GM18507 (cell line): ENCODE measurements at places on chromosomes 5 and 9.

DNA sequence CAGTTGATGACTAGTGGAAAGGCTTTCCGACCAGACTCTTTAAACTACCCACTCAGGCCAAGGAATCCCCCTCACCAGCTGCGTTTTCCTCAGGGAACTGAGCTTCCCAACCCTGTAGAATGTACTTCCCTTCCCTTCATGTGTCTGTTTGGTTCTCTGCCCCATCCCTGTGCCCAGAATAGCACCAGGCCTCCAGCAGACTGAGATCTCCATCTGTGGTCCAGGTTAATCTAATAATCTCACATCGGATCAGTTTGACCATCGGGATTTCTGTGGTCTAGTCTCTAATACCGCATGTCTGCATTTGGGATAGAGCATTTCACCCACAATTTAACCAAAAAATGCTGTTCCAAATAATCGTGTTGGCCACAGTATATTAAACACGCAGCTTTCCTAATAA, 237.2 kb downstream of the ROR2 start:
- no peak for DNase-seq

- no peak for DNase-seq
These were observed 16.0 kb downstream of the FRRS1L start for GRCh38 chr9:109150925-109151545.

DNA sequence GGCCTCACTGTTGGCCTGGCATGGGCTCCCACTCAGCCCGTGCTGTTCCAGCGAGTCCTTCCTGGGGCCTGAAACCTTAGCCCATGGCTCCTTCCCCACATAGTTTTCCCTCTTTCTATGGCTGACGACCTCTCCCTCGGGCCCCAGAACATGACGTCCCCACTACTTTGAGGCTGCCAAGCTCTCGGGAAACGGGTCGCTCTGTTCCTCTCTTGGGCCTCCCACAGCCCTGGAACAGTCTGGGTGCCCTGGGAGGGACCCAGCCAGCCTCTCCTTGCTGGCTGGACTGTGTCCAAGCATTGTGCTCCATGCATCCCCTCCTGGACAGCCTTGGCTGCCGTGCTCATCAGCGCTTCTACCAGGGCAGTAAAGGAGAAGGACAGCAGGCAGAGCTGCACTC, 118.3 kb downstream of the SYK start:
- no peak for DNase-seq

DNA sequence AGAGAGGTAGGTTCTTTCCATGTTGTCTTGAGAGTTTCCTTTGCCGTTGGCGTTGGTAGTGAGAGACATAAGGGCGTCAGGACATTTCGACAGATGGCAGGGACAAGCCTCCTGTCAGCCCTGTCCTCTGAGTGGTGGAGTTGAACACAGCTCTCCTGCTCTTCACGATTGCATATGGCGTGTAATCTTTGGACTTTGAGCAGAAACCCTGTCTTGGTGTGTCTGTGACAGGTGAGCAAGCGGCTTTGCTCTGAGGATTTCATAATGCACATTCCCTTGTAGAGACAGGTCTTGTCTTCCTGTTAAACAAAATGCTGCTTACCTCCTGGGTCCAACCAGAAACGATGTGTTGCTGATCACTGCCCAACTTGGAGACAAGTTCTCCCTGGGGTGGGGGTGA, 146.5 kb downstream of the NXNL2 start:
- no peak for DNase-seq

DNA sequence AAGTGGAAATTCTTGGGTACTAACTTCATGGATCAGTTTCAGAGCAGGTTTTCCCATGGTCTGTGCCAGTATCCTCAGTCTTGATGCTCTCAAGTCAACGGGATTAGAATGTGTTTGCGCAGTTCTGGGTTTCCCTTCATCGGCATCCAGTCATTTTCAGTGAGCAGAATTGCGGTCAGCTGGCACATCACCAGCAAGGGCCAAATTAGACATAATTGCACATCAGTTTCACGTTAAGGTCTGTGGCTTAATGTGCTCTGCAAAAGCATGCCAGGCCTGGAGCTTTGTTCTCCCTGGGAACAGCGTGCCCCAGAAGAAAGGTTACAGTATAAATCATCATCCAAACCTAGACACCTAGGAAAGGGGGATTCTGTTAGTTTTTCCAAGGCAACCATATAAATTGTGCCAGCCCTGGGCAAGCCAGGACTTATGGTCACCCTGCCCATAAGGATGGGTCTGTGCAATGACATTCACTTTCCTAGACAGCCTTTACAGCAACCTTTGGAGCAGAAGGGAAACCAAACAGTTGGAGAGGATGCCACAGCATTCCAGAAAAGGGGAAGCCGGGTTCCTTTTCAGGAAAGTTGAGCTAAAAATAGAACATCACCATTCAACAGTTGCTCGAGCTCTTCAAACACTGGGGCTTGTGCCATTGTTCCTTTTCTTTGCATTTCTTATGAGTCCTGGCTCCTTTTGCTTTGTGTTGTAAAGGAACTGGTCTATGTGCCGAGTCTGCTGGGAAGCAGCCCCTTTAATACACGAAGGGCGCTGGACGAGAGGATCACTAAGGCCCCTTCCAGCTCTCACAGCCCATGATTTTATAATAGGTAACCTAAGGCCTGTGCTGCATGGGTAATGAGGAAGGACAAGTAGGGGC, 23.1 kb downstream of the IQGAP2 start:
- DNase-seq: no peak

- no peak for DNase-seq
These were observed 24.0 kb downstream of the BTNL8 start for GRCh38 chr5:180922932-180923331.
